ENCODE measurements at places on chromosomes 5 and 9. TPM values are rescaled to one million over a fixed set of nuclear protein-coding genes. Genes with fewer than 3 reads are reported as not detected.

PCDHAC1 gene
- total RNA-seq: not detected

GRCh38 chr5:33148076-33148513, 292.7 kb upstream of the TARS1 start:
- H3K4me1 ChIP-seq: no peaks in the 10 kb centered on the region
- DNase-seq: no peak
- H3K27me3 ChIP-seq: no peaks in the 10 kb centered on the region
- no peak overlapping the region for H3K4me3 ChIP-seq
- H3K27ac ChIP-seq: no peak overlapping the region
- H3K36me3 ChIP-seq: no peaks in the 10 kb centered on the region

DNA sequence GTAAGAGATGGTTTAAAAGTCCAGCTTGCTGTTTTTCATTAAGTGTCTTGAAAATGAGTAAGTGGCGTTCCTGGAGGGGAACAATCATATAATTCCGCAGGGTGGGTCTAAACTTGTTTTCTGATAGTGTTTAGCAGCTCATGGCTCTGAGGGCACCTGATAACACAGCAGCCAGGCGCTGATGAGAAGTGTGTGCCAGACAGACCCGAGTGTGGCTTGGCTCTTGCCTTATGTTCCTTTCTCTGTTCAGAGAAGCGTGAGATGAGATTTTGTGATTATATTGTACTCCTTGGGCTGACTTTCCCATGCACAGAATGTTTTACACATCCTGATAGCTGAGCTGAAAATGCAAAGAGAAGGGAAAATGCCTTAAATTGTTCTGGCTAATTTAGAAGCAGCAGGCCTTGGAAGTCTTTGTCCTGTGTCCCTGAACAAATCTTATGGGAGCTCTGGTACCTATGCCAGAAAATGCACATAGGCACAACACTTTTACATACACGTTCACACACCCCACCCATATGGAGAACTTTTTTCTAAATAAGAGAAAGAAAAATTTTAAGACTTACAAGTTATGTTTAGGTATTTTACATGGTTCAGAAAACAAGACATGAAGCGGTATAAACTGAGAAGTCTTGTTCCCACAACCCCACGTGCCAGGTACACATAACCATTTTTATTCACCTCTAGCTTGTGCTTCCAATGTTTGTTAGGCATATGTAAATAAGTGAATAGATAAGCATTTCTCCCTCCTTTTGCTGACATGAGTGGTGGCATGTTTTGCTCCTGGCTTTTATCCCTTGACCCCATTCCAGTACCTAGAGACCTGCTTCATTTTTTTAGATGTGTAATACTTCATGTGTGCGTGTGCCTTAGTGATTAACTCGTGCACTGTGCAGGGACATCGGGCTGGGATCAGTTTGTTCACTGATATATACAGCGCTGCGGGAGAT, 152.2 kb upstream of the OTULINL start:
- no peaks in the 10 kb centered on the region for H3K27me3 ChIP-seq
- peaks cover 1% of the 10 kb centered on the region for H3K4me1 ChIP-seq
- no peak overlapping the region for H3K4me3 ChIP-seq
- H3K36me3 ChIP-seq: no peaks in the 10 kb centered on the region
- H3K27ac ChIP-seq: no peak overlapping the region

DNA sequence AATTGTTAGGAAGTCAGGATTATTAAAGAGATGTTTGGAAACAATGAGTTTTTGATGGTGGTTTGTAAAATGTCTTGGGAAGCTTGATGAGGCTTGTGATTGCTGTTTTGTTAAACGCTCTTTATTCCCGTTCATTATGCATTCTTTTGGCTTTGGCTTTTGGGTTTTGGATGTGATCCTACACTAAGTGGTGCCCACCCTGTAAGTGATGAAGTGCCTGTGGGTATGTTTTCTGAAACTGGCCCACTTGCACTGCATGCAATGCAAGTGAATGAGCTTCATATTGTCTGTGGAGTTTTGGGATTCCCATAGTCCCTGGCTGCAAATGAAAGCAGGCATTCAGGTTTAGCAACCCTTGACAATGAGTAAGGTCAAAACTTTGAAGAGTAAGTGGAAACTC, 1035.5 kb upstream of the WWC1 start:
- no peaks in the 10 kb centered on the region for H3K36me3 ChIP-seq
- no peaks in the 10 kb centered on the region for H3K27me3 ChIP-seq
- no peak for DNase-seq
- H3K27ac ChIP-seq: no peak overlapping the region
- H3K4me3 ChIP-seq: no peak overlapping the region

DNA sequence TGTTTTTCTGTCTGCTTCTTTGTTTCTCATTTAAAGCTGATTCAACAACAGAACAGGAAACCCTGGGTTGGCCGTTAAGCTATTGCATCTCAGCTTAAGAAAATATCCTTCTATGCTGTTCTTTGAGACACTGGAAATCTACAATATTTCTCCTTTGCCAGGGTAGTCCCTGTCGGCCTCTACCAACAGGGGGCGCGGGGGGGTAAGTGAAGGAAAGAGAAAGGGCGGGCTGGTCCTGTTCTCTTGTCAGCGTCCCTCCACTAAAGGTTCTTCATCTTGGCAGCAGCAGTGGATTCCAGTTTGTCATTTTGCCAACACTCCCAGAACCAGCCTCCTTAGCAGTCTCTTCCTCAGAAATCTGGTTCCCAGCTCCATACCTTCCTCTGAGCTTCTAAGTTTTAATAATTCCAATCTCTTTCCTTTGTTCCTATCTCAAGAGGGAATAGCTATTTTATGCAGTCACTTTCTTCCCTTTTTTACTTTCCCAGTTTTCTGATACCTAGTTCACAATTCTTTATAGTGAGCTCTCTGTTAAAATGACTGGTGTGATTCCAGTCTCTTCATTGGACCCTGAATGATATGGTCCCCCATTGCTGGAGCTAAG, 222.3 kb downstream of the GLIS3 start:
- no peak overlapping the region for H3K4me3 ChIP-seq
- H3K27ac ChIP-seq: no peak overlapping the region
- no peak for DNase-seq
- no peaks in the 10 kb centered on the region for H3K27me3 ChIP-seq
- no peaks in the 10 kb centered on the region for H3K36me3 ChIP-seq

- peaks cover 12% of the 10 kb centered on the region for H3K36me3 ChIP-seq
- peak overlapping the region; percentile 74 for H3K4me3 ChIP-seq
- H3K27me3 ChIP-seq: no peaks in the 10 kb centered on the region
- H3K27ac ChIP-seq: peak overlapping the region; percentile 51
- peaks cover 40% of the 10 kb centered on the region for H3K4me1 ChIP-seq
- peak; percentile 28 for DNase-seq
Observed at GRCh38 chr9:131503626-131504465, 1.1 kb downstream of the POMT1 start.

COL27A1 gene
- total RNA-seq: 0.30 TPM

DNA sequence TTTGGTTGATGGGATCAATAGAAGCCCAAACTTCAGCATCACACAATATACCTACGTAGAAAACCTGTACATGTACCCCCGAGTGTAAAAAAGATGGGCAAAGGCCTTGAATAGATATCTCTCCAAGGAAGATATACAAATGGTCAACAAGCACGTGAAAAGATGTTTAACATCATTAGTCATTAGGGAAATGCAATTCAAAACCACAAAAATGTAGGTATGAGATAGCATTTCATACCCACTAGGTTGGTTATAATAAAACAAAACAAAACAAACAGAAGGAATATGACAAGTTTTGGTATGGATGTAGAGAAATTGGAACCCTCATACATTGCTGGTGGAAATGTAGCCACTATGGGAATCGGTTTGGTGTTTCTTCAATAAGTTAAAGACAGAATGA, 33.1 kb upstream of the PPARGC1B start:
- no peak for DNase-seq
- H3K36me3 ChIP-seq: no peaks in the 10 kb centered on the region
- H3K27me3 ChIP-seq: peaks cover 15% of the 10 kb centered on the region
- no peak overlapping the region for H3K27ac ChIP-seq
- H3K4me3 ChIP-seq: no peak overlapping the region

- no peaks in the 10 kb centered on the region for H3K36me3 ChIP-seq
- peaks cover 8% of the 10 kb centered on the region for H3K4me1 ChIP-seq
- H3K27ac ChIP-seq: no peak overlapping the region
- no peak for DNase-seq
Observed at GRCh38 chr5:36607114-36607571, 737 bp downstream of the SLC1A3 start.

- no peak overlapping the region for H3K4me3 ChIP-seq
- H3K4me1 ChIP-seq: no peaks in the 10 kb centered on the region
- DNase-seq: no peak
Observed at GRCh38 chr5:1513326-1514026, 10.3 kb downstream of the LPCAT1 start.

SPINK13 gene
- total RNA-seq: not detected

- no peak overlapping the region for H3K27ac ChIP-seq
- DNase-seq: no peak
- peaks cover 12% of the 10 kb centered on the region for H3K27me3 ChIP-seq
- no peaks in the 10 kb centered on the region for H3K4me1 ChIP-seq
- no peak overlapping the region for H3K4me3 ChIP-seq
Observed at GRCh38 chr9:132423503-132423902, 13.5 kb downstream of the CFAP77 start.

LCNL1 gene
- not detected for total RNA-seq

DNAI1 gene
- total RNA-seq: not detected

DNA sequence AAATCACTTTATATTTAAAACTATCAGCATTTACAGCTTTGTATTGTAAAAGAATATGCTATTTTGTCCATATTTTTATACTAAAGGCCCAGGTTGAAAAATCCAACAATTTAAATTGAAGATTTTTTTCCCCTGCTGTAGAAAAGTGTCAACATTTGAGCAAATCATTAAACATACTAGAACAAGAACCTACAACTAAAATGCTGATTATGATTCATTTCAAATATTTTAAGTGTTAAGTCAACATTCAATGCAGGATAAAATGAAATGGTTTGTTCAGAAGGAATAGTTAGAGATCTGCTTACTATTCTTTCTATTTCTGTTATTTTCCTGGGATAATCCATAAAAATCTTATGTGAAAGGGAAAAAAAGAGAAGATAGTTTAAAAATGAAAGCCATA, 866.5 kb upstream of the DMAC1 start:
- no peaks in the 10 kb centered on the region for H3K4me1 ChIP-seq
- H3K36me3 ChIP-seq: no peaks in the 10 kb centered on the region
- no peak overlapping the region for H3K27ac ChIP-seq
- no peak overlapping the region for H3K4me3 ChIP-seq
- DNase-seq: no peak
- H3K27me3 ChIP-seq: no peaks in the 10 kb centered on the region

GRCh38 chr9:135973277-135974219, 12.4 kb upstream of the UBAC1 start:
- no peaks in the 10 kb centered on the region for H3K27me3 ChIP-seq
- peaks cover 4% of the 10 kb centered on the region for H3K4me1 ChIP-seq
- no peak for DNase-seq
- no peak overlapping the region for H3K4me3 ChIP-seq
- H3K27ac ChIP-seq: no peak overlapping the region

DNA sequence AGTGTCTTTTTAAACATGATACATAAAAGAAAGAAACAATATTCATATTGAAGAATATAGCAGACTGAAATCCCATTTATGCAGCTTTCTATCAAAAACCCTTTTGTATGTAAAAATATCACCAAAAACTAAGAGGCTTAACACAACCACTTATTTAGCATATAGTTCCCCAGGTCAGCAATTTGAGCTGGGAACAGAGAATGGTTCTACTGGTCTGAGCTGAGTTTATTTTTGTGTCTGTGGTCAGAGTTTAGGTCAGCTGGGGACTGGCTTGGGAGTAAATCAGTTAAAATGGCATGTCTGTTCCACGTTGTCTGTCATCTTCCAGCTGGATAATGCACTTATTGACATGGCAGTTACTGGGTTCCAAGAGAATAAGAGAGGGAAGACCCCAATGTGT, 165.0 kb downstream of the TMEM232 start:
- no peaks in the 10 kb centered on the region for H3K4me1 ChIP-seq
- H3K27ac ChIP-seq: no peak overlapping the region
- no peaks in the 10 kb centered on the region for H3K27me3 ChIP-seq
- H3K36me3 ChIP-seq: no peaks in the 10 kb centered on the region
- no peak overlapping the region for H3K4me3 ChIP-seq

HCN1 gene
- not detected for total RNA-seq

GRCh38 chr9:120256146-120256545, 323.8 kb downstream of the CDK5RAP2 start:
- H3K27me3 ChIP-seq: no peaks in the 10 kb centered on the region
- no peaks in the 10 kb centered on the region for H3K4me1 ChIP-seq
- no peak overlapping the region for H3K27ac ChIP-seq
- H3K4me3 ChIP-seq: no peak overlapping the region
- no peaks in the 10 kb centered on the region for H3K36me3 ChIP-seq
- DNase-seq: no peak

TUSC1 gene
- not detected for total RNA-seq

FUT7 gene
- total RNA-seq: 15.2 TPM

DNA sequence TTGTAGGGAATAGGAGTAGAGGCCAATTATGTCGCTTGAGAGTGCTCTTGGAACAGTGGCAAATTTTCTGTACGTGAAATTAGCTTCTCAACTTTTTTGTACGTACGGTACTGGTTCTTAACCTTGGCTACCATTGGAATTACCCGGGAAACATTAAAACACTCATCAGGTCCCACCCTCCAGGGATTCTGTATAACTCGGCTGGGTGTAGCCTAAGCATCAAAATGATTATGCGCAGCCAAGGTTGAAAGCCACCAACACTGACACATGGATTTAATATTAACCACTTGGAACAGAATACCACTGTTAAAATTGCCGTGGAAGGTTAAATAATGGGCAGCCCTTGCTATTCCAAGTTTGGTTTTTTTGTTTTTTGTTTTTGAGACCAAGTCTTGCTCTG, 17.4 kb downstream of the DNAJA1 start:
- no peak overlapping the region for H3K4me3 ChIP-seq
- H3K36me3 ChIP-seq: peaks cover 43% of the 10 kb centered on the region
- no peak for DNase-seq

DNA sequence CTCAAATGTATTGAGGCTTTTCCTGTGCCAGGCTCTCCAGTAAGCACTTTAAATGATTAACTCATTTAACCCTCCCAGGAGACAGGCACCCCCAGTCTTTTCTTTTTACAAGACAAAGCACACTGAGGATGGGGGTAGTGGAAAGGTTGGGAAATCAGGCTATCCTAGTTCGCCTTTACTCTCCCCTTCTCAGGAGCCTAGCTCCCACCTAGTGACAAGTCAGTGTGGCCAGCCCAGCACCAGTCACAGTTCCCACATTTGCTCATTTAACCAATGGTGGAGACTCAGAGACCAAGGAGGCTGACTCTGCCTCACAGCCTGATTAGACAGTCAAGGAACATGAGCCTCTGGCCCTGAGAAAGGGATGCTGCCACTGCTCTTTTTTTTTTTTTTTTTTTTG, 3.5 kb downstream of the ALDH7A1 start:
- H3K4me1 ChIP-seq: peaks cover 12% of the 10 kb centered on the region
- no peak for DNase-seq
- H3K27ac ChIP-seq: no peak overlapping the region
- no peak overlapping the region for H3K4me3 ChIP-seq
- peaks cover 12% of the 10 kb centered on the region for H3K27me3 ChIP-seq
- no peaks in the 10 kb centered on the region for H3K36me3 ChIP-seq

PCA3 gene
- not detected for total RNA-seq

SERF1A gene
- total RNA-seq: 7.5 TPM

DNA sequence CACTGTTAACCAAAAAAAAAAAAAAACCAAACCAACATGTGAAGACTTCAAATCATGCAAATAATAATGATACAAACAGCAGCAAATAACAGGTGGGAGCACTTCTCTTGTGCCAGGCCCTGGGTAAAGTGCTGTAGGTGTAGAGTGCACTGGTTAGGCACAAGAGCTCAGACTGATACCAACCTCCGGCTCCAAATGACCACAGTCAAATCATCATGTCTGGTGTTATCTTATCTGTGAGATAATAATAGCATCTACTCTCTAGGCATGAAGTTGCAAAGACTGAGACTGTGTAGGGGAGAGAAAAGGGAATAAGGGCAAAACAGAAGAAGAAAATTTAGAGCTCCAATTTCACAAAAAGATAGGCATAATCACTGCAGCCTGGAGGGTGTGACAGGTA, 159.5 kb downstream of the ARL15 start:
- no peak overlapping the region for H3K27ac ChIP-seq
- H3K27me3 ChIP-seq: no peaks in the 10 kb centered on the region

COL5A1 gene
- 1.7 TPM for total RNA-seq

Data from CD4-positive, CD25-positive, alpha-beta regulatory T cell (primary cell).